ENCODE measurements at places on chromosomes 5 and 9. TPM values are rescaled to one million over a fixed set of nuclear protein-coding genes. Genes with fewer than 3 reads are reported as not detected.

The PTPDC1 gene
- total RNA-seq: 35.0 TPM

DNA sequence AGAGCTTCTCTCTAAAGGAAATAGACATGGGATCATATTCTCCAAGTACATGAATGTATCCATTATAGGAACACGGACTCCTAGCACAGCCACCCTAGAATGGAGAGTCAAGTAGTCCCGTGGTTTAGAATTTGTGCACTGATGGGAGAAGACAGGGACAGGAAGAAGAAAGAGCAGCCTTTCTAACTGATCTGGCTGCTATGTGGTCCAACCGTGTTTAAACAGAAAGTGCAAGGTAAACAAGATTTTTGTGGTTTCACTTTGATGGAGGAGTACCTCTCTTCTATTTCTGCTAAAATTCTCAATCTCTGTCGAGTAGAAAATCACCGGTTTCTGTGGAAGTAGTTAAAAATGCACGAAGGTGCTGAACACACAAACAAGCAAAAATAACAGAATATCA, 171.3 kb downstream of the ST8SIA4 start:
- no peaks in the 10 kb centered on the region for H3K4me1 ChIP-seq
- no peak overlapping the region for H3K27ac ChIP-seq
- no peaks in the 10 kb centered on the region for H3K27me3 ChIP-seq
- H3K4me3 ChIP-seq: no peak overlapping the region
- DNase-seq: no peak

DNA sequence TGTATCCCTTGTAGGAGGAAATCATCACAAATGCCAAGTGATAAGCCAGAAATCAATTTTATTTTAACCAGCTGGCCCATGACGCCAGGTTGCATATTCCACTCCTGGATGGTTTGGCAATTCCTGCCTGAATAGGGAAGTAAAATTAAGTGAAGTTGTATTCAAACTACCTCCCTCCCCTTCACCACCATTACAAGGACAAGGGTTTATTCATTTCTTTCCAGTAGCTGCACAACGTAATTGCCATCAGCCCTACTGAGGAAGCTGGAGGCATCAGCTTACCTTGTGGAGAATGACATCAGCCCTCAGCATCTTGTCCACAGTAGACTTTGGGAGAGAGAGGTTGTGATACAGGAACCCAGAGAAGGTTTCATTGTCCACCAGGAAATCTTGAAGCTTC, 66.6 kb downstream of the ABCA1 start:
- no peak overlapping the region for H3K4me3 ChIP-seq
- no peaks in the 10 kb centered on the region for H3K36me3 ChIP-seq
- H3K27ac ChIP-seq: no peak overlapping the region
- peaks cover 23% of the 10 kb centered on the region for H3K4me1 ChIP-seq
- DNase-seq: no peak
- no peaks in the 10 kb centered on the region for H3K27me3 ChIP-seq

GRCh38 chr5:66906021-66906420, 290.6 kb downstream of the CD180 start:
- H3K4me1 ChIP-seq: no peaks in the 10 kb centered on the region
- H3K27ac ChIP-seq: no peak overlapping the region
- no peaks in the 10 kb centered on the region for H3K36me3 ChIP-seq
- DNase-seq: no peak
- H3K4me3 ChIP-seq: no peak overlapping the region
